ENCODE measurements at places on chromosomes 6 and 20. TPM values are rescaled to one million over a fixed set of nuclear protein-coding genes. Genes with fewer than 3 reads are reported as not detected.

The LY86 gene
- not detected for total RNA-seq

The GSTA1 gene
- total RNA-seq: not detected

The MSH5 gene
- total RNA-seq: 12.4 TPM

The SOX18 gene
- under 0.01 TPM for total RNA-seq

The B3GALT4 gene
- total RNA-seq: 3.8 TPM

The ULBP3 gene
- total RNA-seq: 11.2 TPM

The KIAA1755 gene
- total RNA-seq: 2.7 TPM

The SLC17A2 gene
- total RNA-seq: not detected

The MAP3K4 gene
- 31.1 TPM for total RNA-seq

The PACRG gene
- 1.4 TPM for total RNA-seq

The SLC17A9 gene
- total RNA-seq: 5.6 TPM
